ENCODE measurements at places on chromosomes 12 and 14. TPM values are rescaled to one million over a fixed set of nuclear protein-coding genes. Genes with fewer than 3 reads are reported as not detected.
A peak's percentile ranks its signal among the peaks of the same experiment; 100 is the strongest.

GALNT6 gene
- 21.4 TPM for total RNA-seq

SYNDIG1L gene
- not detected for total RNA-seq

KDM5A gene
- total RNA-seq: 95.9 TPM

TMEM52B gene
- 3.1 TPM for total RNA-seq

GRCh38 chr12:12180136-12180535 lies 86.7 kb downstream of the LRP6 start:
- DNase-seq: no peak

DNA sequence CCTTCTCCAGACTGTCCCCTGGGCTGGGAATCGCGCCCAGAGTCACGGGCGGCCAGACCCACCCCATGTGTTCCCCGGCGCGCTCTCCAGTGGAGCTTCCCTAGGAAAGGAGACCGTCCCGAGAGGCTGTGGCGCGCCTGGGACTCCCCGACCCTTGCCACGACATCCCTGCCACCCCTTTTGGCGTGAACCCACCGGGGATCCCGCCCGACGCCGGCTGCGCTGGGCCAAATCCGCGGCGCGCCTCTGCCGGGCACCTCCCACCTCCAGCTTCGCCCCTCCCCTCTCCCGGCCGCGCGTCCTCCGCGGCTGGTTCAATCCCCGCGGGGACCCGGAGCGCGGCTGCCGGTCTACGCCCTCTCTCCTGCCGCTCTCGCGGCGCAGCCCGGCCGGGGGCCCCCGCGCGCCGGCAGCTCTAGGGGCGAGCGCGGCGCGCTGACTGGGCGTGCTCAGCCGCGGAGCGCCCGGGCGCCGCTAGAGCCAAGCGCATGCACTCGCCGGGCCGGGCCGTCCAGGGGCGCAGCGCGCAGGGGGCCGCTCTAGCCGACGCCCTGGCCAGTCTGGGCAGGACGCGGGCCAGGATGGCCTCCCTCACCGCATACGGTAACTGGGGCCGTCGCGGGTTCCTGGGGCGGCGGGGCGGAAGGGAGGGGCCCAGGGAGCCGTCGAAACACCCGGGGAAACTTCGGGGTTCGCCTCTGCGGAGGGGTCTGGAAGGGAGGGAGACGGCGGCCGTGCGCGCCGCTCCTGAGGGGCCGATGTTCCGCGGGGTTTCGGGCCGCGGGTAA lies 77.4 kb upstream of the ANO4 start:
- no peak for DNase-seq

GRCh38 chr14:35747379-35747778 lies 61.7 kb downstream of the RALGAPA1 start:
- DNase-seq: peak; percentile 61

GRCh38 chr12:105378911-105379310 lies 48.4 kb downstream of the C12orf75 start:
- no peak for DNase-seq

DNA sequence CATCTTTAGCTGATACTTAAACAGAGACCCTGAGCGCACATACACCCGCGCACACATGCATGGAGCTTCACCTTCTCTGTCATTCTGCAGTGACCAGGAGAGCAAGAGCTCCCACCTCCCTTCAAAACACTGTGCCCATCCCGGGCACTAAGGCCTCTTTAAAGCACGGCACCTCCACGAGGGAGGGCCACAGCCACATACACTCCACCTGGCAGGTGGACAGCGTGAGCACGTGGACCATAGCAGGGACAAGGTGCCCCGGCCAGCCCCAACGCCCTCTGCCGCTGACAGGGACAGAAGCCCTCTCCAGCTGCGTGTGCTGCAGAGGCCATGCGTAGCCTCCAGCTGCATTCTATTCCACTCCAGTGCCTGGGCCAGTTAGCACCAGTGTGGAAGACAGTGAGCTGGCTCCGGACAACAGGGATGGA lies 5.4 kb downstream of the GAPDH start:
- DNase-seq: no peak

DNA sequence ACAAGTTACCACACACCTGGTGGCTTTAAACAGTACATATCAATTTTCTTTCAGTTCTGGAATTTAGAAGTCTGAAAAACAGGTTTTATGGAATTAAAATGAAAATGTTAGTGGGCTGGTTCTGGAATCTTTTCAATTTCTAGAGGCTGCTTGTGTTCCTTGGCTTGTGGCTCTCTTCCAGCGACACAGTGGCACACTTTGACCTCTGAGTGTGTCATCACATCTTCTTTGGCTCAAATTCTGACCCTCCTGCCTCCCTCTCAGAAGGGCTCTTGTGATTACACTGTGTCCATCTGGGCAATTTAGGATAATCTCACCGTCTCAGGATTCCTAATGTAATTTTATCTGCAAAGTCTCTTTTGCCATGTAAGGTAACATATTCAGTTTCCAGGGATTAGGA lies 170.0 kb downstream of the PLCZ1 start:
- no peak for DNase-seq

DNA sequence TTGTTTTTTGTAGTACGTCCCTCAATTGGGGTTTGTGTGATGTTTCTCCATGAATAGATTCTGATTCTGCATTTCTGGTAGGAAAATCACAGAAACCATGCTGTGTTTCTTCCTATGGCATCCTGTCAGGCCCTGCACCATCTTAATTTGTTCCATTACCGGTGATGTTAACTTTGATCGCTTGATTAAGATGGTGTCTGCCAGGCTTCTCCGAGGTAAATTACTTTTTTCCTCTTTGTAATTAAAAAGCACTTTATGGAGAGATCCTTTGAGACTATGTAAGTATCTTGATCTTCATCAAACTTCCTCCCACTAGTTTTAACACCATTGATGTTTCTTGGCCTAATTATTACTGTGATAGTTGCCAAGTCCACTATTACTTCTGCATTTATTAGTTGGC lies 15.0 kb upstream of the KRT7 start:
- no peak for DNase-seq

DNA sequence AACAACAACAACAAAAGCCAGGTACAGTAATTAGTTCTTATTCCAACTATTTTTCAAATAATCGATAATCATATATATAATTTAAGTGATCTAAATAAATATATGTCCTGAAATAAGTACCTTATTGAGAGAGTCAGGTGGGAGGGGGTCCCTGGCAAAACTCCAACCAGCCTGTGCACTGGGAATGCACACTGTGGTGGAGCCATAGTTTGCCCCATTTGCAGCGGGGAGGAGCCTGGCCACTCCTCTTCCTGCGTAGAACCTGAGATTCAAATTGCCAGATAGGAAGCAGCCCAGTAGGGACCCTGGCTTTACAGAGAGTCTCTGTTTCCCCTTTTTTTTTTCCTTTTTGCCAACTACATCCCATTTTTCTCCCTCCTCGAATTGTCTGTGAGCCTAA lies 26.4 kb downstream of the CPNE8 start:
- DNase-seq: no peak

GRCh38 chr14:90722590-90722989 lies 93.6 kb downstream of the TTC7B start:
- no peak for DNase-seq

GRCh38 chr12:104426926-104427546 lies 29.7 kb upstream of the CHST11 start:
- peak; percentile 70 for DNase-seq

DNA sequence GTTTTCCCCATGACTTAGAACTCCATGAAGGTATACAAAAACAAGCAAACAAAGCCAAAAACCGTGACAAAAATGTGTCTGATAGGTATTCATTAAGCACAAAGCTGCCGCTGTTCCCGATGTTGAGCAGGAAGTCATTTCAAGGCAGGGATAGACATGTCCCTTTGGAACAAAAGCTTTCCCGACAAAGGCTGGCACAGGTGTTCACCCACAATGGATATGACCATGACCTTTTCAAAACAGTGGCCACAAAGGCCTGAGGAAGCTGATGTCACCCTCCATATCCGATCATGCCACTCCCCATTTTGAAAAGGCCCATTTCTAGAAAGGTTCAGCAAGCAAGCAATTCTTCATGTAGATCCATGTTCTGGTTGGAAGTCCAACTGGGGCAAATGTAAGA lies 279.1 kb downstream of the BTG1 start:
- DNase-seq: no peak

Measured in IMR-90 (cell line).